ENCODE measurements at places on chromosomes 16 and 17.

DNA sequence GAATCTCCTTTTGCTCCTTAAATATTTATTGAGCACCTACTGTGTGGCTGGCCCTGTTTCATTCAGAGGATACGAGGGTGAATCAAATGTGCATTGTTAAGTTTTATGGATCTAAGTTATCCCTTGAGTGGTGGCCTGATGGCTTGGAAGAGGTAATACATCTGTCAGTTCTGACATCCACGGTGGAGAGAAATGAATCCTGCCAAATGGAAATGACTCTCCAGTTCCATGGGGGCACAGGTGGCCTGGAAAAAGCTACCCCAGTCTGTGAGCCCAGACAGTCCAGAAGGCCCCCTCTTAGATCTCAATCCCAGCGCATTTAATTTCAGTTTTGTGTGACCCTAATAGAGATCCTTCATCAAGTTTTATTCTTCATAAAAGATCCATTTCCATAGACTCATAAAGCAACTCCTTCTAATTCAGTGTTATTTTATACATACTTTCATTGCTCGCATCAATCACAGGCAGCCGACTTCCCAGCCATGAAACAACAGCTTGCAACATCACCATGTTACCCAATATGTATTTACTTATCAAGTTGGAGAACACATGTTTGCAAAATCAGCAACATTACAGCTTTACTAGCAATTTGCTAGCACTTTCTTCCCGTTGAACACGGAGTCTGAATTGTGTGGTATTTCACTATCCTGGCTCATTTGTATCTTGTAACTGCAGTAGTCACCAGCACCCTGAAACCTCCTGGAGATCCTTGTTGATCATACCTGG is 334.8 kb upstream of the HSBP1 start:
- no peak for DNase-seq

DNA sequence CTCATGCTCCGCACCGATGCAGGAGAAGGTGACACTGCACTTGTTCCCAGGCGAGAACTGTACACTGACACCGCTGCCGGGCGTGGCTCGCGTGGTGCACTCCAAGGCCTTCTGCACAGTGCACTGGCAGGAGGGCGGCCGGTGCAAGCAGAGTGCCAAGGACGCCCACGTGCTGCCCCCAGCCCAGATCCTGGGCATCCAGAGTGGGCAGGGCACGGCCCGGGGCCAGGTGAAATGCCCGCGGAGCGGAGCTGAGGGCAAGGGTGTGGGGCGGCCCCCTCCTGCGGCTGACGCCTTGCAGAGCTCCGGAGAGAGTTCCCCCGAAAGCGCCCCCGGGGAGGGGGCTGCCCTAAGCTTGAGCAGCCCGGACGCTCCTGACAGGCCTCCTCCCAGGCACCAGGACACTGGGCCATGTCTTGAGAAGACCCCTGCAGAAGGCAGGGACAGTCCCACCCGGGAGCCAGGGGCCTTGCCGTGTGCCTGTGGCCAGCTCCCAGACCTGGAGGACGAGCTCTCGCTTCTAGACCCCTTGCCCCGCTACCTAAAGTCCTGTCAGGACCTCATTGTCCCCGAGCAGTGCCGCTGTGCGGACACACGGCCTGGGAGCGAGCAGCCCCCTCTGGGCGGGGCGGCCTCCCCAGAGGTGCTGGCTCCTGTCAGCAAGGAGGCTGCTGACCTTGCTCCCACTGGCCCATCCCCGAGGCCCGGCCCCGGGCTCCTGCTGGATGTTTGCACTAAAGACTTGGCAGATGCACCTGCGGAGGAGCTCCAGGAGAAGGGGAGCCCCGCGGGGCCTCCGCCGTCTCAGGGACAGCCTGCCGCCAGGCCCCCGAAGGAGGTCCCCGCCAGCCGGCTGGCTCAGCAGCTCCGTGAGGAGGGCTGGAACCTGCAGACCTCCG is 21.9 kb upstream of the JPT2 start:
- DNase-seq = no peak

GRCh38 chr17:879546-880442 is 97.6 kb downstream of the MRM3 start:
- no peak for DNase-seq

- DNase-seq = no peak
Observed at GRCh38 chr17:19302791-19303331, 59.7 kb downstream of the B9D1 start.

- DNase-seq = no peak
Observed at GRCh38 chr17:14452856-14453255, 152.0 kb downstream of the HS3ST3B1 start.

DNA sequence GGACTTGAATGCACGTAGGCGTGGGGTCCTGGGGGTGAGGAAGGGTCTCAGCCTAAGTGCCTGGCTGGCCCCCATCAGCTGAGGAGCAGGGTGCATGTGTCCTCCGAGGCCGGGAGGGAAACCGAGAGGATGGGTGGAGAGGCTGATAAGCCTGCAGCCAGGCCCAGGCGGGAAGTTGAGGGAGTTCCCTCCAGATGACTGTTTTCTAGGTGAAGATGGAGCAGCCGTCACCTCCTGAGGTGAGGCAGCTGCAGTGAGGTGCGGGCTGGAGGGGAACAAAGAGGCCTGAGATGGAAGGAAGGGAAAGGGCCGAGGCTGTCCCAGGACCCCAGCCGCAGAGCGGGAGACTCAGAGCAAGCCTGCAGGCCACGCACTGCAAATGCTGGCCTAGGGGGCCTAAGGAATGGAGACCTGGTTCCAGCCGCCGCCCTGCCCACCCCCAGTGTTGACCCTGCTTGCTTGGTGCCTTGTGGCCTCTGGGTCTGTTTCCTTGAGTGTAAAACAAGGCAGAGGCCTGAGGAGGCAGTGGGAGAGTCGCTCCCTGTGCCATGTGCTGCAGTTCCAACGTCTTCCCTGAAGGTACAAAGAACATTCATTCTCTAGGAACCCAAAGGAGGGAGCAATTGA is 3.0 kb downstream of the PECAM1 start:
- no peak for DNase-seq

DNA sequence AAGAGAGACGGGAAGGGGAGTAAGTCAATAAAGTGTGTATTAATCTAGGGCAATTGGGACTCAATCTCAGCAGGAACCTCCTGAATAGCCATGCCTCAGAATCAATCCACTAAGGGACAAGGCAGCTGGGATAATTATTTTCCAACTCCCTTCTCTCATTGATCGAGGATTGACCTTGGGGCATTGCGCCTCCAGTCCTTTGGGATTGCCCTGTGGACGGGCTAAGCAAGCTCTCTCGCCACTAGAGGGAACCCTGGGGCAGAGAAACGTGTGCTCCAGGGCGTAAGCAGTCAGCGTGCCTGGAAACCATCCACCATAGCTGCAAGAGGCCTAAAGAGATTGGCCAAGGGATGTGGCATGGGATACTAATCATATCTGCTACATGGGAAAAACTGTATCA is 53.9 kb upstream of the ERCC4 start:
- no peak for DNase-seq

DNA sequence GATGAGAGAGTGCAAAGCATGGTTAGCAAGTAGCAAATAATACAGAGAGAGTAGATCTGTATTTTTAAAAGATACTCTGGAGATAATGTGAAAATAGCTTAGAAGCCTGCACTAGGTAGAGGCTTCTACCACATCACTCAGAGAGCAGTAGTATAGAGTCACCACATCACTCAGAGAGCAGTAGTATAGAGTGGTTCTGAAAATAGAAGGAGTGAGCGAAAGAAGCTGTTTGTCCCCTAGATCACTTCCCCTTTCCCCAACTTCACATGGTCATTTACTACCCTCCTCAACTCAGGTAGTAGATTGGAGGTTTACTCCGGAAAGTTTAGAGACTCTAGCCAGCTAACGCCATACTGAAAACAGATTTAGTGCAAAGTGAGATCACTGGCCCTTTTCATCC is 17.1 kb downstream of the DGKE start:
- no peak for DNase-seq

DNA sequence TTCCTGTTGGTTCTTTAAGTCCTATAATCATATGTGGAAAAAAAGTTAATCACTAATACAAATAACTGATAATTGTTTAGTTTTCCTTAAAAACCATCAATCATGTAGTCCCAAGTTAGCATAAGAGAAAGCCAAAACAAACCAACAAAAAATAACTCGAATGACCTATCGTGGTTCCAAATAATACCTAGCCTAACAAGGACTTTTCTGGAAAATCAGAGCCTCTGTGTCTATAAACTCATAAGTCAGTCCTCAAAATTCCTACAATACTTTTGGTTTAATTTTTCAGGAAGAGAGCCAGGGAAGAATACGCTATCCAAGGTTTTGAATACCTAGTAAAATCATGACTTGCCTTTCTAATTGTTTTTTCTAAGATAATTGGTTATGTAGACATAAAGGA is 975.3 kb upstream of the SOX9 start:
- no peak for DNase-seq

DNA sequence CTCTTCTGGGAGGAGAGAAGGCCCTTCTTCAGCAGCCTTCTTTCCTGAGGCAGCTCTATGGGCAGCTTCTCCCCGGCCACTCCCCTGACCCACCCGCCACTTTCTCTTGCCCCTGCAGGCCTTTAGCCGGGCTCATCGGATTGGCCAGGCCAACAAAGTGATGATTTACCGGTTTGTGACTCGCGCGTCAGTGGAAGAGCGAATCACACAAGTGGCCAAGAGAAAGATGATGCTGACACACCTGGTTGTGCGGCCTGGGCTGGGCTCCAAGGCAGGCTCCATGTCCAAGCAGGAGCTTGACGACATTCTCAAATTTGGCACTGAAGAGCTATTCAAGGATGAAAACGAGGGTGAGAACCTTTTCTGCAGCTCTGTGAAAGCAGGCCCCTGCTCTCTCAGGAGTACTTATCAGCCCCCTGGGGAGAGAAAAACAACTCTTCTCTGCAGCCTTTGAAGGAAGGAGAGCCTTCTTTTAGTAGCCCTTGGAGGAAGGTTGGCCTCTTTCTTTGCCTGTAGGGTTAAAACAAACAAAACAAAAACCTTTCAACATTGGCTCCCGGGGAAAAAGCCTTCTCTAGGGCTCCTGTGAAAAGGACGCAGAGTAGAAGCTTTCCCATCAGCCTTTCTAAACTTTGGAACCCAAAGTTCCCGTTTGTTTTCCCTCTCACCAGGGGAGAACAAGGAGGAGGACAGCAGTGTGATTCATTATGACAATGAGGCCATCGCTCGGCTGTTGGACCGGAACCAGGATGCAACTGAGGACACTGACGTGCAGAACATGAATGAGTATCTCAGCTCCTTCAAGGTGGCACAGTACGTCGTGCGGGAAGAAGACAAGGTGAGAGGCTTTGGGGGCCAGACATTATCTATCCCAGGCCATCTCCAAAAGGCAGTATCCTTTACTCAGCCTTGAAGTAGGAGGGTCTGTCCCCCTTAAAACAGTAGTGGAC is 12.7 kb downstream of the RNF227 start:
- no peak for DNase-seq

DNA sequence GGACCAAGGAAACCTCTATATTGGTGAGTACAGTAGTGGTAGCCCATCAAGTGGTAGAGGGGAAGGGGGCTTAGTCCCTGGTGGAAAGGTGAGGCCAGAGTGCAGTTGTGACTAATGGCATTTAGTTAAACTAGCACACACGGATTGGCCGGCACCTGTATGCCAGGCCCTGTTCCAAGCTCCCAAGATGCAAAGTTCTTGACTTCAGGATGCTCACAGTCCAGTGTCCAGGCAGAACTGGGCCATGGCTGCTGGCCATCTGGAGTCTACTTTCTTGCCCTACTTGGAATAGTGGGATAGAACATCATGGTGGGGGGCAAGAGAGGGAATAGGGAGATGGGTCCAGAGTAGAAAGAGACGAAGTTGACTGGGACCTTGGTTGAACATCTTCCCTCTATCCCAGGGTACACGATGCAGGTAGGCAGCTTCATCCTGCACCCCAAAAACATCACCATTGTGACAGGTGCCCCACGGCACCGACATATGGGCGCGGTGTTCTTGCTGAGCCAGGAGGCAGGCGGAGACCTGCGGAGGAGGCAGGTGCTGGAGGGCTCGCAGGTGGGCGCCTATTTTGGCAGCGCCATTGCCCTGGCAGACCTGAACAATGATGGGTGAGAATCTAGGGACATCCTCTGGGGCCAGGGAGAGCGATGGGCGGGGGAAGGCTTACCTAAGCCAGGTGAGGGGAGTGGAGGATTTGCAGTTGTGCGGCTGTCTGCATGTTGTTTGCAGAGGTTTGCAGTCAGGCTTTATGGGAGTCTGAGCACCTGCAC is 15.2 kb downstream of the ITGA3 start:
- no peak for DNase-seq

DNA sequence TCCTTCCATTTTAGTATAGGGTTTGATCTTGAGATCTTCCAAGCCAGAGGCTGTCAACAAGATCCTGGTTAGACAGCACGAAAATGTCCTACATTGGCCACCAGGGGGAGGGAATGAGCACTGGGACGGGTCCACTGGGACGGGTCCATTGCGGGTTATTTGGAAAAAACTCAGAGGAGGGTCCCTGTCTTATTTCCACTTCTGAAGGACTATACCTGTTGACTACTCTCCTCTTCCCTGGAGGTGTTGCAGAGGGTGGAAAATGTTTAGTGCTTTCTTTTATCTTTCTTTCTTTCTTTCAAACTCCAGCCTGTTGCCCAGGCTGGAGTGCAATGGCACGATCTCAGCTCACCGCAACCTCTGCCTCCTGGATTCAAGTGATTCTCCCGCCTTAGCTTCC is 2.5 kb downstream of the TTLL6 start:
- DNase-seq = no peak

- peak; percentile 37 for DNase-seq
Observed at GRCh38 chr16:18983565-18984434, at the start of gene TMC7. TSS of gene TMC7 (plus strand) at chr16:18983934. CDS start at chr16:18984064, 130 bp downstream.

DNA sequence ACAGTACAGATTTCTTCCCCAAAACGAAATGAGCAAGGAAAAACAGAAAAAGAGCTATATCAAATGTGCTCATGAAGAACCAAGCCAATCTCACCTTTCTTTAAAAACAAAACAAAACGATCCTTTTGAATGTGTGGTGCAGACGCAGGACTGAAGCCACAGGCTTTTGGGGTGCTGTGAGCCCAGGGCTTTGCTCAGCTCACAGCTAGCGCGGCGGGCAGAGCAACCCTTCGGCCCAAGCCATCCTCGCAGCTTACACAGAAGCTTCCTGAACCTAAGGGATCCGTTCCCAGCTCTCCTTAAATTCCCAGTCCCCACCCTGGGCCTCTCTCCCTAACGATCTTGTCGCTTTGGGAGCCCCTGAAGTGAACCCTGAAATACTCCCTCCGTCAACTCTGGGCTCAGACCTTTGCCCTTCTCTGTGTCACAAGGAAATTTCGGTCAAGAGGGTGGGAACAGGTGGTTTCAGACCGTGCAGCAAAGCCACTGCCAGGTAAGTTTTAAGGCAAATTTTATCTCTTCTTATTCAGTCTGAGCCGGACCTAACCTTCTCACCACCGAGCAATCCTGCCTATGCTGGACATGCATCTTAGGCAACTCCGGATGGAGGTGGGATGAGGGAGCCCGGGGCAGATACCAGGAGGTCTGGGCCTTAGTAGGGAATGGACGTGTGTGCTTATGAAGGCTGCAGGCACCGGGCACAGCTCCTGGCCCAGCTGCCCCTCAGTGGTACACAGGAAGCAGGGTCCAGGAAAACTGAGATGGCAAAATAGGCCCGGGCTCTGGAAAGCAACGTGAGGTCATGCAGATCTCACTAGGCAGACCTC is 52.0 kb downstream of the COTL1 start:
- no peak for DNase-seq

GRCh38 chr17:56982312-56982711 is 4.4 kb downstream of the SCPEP1 start:
- DNase-seq = no peak
